Activated naive CD4-positive, alpha-beta T cell (primary cell): ENCODE measurements at places on chromosomes 7 and 10.

GRCh38 chr7:82091126-82091684, 321.4 kb upstream of the HGF start:
- no peak for DNase-seq

- no peak for DNase-seq
These were observed 58.5 kb downstream of the CPED1 start for GRCh38 chr7:121046893-121047468.

GRCh38 chr10:132162590-132163277, 24.0 kb upstream of the DPYSL4 start:
- no peak for DNase-seq

- DNase-seq = no peak
These were observed 1.3 kb upstream of the SORCS3 start for GRCh38 chr10:104639590-104640338.

GRCh38 chr7:17362439-17363105, 64.1 kb downstream of the AHR start:
- no peak for DNase-seq
